Skin of body (tissue), 3 donors: ENCODE measurements at places on chromosomes 12 and 14. TPM values are rescaled to one million over a fixed set of nuclear protein-coding genes. Genes with fewer than 3 reads are reported as not detected.

Gene CIDEB
- total RNA-seq: 7.9 TPM

DNA sequence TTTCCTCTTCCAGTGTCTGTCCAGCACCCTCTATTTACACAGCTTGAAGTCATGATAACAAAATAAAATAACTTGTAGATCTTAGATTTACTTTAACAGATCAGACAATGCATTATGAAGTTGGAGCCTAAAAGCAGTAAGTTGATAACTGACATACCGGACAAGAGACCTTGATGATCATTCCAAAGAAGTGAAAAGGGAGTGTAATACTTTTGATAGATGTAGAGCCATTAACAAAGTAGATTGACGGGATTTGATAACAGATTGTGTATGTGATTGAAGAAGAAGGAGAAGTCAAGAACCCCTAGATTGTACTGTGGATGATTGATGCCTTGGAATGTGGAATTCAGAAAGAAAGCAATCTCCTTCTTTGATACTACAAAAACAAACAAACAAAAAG is 403.8 kb upstream of the MGAT4C start:
- DNase-seq: no peak

Gene PTPRQ
- total RNA-seq: 0.49 TPM

GRCh38 chr12:125549836-125550235 is 484.6 kb downstream of the AACS start:
- DNase-seq: no peak

DNA sequence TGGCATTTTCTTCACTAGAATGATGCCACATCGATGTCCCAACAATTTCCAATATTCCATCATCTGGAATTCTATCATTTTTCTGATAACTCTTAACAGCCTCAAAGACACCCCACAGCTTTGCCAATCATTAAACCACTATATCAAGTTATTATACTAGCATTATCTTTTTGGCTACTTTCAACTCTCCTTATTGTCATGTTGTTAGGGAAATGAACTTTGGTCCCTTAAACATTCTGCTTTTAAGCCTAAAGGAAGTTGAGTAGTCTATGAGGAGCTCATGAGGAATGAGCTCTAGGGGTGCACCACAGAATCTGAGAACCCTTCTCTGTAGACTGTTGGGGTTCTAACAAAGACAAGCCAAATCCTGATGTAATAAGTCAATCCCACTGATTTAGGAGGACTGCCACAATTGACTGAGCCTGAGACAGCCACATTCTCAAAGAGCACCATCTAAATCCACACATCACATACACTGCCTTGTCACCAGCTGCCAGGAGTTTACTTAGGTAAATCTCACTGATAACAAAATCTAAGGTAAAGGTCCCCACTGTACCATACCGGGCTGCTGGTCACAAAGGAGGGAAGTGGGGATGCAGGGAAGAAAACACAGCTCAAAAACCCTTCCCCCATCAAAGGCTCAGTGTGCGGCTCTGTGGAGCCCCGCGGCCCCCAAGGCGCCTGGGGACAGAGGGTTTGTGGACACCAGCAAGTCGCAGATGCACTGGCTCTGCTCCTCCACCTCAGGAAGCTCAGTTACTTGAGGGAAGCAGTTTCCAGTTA is 58.2 kb downstream of the SETD3 start:
- no peak for DNase-seq

DNA sequence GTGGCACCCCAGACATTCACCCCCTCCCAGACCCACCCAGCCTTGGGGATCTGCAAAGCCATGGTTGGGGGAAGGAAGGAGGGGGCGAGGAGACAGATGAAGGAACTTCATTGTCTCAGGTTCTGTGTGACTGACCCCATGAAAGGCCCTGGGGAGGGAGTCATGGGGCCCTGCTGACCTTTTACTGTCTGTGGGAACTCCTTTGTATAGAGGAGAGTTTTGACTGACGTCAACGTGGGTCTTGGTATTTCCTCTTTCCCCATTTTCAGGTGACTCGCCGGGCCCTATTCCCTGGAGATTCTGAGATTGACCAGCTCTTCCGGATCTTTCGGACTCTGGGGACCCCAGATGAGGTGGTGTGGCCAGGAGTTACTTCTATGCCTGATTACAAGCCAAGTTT is 3.1 kb upstream of the RAB5B start:
- no peak for DNase-seq

Gene WNT5B
- 22.7 TPM for total RNA-seq

DNA sequence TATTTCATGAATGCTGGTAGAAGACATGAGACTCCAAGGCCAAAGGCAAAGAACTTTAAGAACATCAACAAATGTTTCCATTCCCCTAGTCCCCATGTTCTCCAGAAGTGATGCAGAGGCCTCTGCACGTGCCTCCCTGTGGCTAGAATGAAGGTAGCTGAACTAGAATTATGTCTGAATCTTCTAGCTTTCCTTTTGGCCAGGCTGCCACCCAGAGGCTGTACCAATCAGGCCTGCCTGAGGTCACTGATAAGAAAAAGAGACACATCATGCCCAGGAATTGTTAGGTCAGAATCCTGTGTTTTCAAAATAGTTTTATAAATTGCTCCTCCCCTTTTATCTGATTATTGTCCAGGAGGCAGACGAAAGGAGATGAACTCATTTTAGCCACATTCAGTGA is 188.0 kb upstream of the SLC16A7 start:
- no peak for DNase-seq

DNA sequence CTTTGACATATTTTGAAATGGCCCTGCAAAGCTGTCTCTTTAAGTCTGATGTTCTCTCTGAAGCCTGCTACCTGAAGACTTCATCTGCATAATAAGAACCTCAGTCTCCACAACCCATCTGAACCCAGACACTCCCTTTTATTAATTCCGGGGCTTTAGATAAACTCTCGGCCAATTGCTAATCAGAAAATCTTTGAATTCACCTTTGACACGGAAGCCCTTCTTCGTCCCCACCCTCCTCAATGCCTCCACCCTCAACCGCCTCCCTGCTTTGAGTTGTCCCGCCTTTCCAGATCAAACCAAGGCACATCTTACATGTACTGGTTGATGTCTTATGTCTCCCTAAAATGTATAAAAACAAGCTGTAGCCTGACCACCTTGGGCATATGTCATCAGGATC is 17.6 kb downstream of the OR6J1 start:
- DNase-seq: no peak

- DNase-seq: no peak
Measured at GRCh38 chr12:78085542-78086182, 255.0 kb downstream of the NAV3 start.

DNA sequence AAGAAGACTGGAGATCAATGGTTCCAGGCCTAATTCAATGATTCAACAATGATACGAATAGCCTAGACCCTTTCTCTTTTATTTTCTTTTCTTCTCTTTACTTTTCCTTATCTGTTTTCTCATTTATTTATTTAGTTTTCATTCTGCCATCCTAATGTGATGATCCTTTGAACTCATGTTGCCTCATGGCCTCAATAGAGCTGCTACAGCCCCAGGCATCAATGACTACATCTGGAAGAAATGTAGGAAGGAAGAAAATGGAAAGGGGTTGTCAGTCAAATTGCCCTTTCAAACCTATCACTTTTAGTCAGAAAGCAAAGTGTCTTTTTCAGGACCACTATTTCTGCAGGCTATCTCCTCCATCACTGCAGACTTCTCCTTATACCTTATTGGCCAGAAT is 69.9 kb downstream of the CMKLR1 start:
- no peak for DNase-seq

Gene FLRT2
- 32.6 TPM for total RNA-seq

- no peak for DNase-seq
Measured at GRCh38 chr14:36915081-36915480, 253.4 kb downstream of the PAX9 start.

DNA sequence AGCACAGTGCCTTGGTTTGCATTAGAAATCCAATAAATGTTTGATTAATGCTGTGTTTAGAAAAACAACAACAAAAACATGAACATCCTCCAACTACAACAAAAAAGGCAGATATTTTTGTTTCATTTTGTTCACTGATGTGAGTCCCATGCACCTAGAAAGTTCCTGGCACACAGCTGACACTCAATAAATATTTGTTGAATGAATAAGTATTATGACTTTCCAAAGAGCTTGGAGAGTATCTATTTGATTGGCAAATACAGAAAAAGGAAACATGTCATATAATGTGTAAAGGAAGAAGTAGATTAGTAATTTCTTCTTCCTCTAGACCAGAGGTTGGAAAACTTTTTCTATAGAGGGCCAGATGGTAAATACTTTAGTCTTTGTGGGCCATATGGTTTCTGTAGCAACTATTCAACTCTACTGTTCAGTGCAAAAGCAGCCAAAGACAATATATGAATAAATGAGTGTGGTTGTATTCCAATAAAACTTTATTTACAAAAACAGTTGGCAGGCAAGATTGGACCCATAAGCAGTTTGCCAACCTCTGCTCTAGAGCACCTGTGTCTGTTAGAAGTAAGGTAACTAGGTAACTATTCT is 312.3 kb upstream of the DIO2 start:
- no peak for DNase-seq

DNA sequence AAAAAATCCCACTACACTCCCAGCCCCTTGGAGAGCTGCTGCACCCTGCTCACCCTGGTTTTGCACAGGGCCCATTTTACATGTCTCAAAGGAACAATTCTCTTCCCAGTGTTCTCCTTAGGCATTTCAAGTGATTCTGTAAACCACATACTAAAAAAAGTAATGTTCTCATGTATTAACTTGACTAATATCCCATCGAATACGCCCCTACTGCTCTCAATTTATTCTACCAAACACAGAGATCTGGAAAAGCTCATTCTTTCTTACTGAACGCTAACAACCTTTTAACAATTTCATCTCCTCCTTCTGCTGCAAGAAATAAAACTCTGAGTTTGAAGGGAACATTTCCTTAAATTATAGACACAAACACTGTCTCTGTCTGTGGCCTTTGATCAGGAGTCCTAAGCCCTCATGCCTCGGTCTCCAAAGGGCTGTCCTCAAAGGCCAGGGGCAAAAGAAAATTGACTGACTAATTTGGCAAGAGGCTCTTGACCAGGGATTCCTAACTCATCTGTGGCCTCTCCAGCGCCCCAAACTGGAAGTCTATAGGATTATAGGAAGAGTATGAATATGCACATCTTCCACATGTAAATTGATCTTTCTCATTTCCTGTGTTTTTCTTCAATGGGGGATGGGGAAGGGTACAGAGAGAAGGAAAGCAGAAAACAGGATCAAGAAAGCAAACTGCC is 17.1 kb upstream of the TSPAN11 start:
- peak; percentile 78 for DNase-seq

GRCh38 chr12:64107776-64108175 is 114.3 kb downstream of the KICS2 start:
- DNase-seq: no peak

DNA sequence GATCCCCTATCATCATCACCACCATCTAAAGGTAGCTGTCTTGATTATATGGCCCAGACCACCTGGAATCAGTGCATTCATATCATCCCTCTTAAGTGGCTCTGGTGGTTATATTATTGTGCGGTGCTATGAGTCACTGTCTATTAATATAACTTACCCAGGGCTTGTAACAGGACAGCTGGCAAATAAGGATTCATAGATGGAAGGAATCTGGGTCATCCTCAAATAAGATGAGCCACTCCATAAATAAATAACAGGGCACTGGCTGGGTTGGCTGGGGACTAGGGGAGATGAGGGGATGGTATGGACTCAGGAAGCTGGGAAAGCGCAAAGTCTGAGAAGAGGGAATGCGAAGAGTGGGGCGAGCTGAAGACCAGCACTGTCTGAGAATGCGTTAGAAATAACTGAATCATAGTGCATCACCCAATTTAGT is 216.1 kb downstream of the NUAK1 start:
- DNase-seq: no peak

DNA sequence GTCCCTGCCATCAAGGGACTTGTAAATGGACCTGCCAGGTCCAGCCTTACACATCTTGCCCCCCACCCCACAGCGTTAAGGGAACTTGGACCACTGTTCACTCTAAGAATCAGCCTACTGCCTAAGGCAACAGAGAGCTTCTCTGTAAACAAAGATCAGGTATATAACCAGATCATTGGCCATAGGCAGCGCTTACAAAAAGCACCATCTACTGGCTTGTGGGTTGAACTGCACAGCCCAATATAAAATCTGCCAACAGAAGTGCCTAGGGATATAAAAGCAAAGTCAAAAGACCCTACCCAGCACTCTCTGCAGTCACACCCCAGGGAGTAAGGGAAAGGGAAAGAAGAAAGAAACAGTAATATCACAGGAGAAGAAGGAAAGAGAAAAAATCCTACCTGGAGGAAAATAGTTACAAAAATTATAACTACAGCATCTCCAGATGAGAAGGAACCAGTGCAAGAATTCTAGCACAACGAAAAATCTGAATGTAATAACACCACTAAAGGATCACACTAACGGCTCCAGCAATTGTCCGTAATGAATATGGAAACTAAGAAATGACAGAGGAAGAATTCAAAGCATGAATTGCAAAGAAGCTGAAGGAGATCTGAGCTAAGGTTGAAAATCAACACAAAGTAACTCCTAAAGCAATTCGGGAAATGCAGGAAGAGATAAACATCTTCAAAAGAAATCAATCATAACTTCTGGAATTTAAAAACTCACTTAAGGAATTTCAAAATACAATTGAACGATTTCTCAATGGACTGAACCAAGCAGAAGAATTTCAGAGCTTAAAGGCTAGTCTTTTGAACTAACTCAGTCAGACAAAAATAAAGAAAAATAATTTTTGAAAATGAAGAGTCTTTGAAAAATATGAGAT is 95.2 kb upstream of the PCED1B start:
- no peak for DNase-seq

DNA sequence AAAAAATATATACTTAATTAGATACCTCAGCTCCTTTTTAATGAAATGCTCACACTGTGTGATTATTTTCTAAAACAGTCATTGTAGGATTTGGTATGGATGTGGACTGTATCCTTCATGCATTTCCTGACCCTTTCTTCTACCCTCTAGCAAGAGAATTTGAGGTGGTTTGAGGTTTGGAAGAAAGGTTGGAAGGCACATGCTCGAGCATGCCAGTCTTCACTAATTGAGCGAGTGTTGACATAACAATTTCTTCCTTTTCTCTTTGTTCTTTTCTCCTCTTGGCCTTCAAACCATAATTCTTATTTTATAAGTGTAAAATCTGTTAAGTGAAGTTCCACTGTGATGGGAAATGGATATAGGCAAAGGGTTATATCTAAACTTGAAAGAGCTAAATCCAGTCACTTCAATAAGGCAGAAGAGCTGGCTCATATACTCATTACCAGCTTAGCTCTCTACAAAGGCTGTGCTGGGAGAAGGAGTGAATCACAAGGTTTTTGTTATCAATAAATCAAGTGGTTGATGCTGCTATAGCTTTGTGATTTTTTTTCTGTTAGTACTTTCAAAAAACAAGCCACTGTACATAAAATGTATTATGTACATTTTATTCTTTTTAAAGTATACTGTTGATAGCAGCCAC is 16.2 kb upstream of the PTHLH start:
- no peak for DNase-seq

DNA sequence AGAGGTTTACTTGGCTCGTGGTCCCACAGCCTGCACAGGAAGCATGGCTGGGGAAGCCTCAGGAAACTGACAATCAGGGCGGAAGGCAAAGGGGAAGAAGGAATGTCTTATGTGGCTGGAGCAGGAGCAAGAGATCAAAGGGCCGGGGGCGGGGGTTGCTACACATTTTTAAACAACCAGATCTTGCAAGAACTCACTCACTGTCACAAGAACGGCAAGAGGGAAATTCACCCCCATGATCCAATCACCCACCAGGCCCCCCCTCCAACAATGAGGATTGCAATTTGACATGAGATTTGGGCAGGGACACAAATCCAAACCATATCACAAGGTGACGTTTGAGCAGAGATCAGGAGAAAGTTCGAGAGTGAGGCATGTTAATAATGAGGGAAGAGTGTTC is 163.7 kb upstream of the RPH3A start:
- DNase-seq: no peak
